T-helper 9 cell (primary cell): ENCODE measurements at places on chromosomes 6 and 20.

DNA sequence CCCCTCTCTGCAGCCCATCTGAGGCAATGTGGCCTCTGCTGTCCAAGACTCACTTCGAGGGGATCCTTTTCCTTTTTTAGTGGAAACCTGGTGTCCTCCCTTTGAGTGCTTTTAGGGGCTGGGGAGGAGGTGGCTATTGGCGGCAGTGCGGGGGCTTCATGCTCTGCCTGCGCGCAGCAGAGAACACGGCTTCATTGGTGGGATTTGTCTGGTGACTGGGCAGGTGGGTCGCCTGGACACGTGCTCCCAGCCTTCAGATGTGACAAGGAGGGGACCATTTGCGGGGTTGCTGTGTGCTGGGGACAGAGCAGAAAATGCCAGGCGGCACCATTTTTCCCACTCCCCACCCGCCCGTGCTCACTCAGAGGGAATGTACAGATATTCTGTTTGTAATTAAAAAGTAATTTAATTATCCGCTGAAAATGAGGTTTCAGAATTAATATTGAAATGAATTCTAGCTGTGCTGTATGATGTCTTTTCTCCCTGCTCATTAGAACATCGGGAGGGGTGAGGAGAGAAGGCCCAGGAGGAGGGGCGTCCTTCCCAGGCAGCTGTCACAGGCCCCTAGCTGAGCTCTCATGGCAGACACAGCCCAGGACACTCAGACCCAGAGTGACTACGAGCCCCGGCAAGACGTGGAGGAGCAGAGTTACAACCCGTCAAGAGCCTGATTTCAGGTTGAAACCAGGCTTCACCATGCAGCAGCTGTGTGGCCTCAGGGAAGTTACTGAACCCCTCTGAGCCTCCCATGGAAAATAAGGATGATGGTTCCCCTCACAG lies 417.2 kb upstream of the SULF2 start:
- DNase-seq = no peak

- no peak for DNase-seq
Measured at GRCh38 chr6:53703047-53703446, 37.5 kb upstream of the KLHL31 start.

- no peak for DNase-seq
Measured at GRCh38 chr6:49632727-49633126, 3.9 kb downstream of the RHAG start.

- DNase-seq = no peak
Measured at GRCh38 chr6:168616816-168617765, 176.1 kb downstream of the SMOC2 start.

DNA sequence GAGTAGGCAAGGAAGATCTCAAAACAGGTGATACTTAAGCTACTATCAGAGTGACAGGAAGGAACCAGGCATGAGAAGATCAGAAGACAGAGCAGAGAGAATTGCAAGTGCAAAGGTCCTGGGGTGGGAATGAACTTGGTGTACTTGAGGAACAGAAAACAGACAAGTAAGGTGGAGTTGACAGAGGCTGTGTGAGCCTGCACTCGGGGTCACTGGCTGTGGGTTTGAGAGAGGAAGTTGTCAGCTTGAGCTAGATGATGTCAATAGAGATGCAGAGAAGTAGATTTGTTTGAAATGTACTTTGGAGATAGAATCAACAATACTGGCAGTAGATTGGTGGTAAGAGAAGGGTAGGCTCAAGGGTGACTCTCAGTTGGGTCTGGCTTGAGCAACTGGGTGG lies 209.5 kb downstream of the CLIC5 start:
- no peak for DNase-seq

DNA sequence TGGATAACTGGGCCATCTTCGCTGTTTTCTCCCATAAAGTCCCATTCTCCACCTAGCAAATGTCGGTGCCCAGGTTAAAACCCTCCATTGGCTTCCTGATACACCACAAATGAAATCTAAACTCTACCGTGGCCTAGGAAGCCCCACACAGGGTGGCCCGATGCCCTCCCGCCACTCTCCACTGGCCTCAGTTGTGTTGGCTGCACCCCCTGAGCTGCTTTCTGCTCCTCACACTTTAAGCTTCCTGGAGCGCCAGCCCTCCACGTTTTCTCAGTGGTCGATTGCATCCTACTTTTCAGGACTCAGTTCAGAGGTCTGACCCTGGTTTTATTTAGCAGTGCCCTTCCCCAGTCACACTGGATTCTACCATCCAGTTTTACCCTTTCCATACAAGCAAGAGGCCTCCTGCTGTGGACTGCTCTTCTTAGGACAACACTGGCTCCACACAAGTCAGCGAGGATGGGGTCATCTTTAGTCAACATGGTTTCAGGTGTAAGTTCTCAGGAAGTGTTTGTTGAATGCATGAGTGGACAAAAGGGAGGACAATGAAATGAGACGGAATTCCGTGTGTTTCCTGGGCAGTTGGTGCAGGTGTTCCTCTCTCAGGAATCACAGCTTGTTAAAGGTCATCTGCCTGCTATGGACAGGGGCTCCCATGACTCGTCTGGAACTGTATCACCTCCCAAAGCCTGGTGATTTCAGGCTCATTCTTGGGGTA lies 124.1 kb downstream of the SULF2 start:
- no peak for DNase-seq

GRCh38 chr20:4490045-4490444 lies 231.7 kb upstream of the PRND start:
- DNase-seq = no peak

GRCh38 chr6:5813625-5814027 lies 193.1 kb downstream of the NRN1 start:
- no peak for DNase-seq

DNA sequence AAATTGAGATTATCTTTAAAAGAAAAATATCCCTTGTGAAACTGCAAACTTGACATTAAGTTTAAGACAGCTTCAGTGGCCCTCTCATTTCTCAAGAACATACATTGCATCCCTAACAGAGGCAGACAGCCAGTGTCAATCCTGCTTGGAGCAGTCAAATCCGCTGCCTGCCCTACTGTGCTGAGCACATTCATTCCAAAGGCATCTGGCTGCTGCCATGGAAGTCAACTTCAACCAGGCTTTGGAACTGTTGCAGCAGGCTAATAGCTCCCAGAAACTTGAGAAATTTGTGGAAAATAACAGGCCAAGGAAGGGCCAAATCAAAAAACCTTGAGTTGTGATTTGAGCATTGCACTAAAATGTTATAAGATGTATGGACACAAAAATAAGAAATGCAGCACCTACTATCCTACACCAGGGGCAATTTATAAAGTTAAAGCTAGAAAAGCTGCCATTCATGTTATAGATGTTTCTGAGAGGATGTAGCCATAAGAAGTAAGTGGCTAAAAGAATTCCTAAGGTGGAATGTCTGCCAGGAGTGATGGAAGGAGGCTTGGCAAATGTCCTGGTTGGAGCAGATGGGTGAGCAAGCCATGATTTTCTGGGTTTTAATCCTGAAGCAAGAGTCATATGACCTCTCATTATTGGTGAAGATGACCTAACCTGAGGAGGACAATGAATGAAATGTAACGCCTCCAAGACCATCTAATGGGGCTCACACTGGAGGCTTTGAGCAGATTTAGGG lies 31.4 kb upstream of the HAO1 start:
- DNase-seq = no peak

DNA sequence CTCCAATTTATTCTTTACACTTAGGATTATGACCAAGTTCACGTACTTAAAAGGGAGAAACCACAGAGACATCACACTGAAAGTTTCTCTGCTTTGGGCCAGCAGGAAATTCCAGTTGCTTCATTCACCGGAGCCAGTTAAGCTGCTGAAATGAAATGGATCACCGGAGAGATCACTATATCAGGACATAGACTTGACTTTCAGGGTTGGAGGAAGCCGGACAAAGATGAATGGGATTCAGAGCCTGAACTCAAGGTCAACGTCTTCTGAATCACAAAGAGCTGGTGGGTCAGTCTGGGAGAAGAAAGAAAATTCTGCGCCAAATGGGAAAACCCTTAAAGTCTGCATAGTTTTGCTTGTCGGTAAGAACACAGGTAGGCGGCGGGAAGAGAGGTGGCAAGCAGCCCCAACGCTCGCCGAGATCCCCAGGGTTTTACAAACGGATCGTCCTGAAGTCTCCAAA lies 81.9 kb upstream of the CCDC28A start:
- DNase-seq = no peak

GRCh38 chr6:33863084-33863483 lies 59.3 kb upstream of the MLN start:
- DNase-seq = no peak

GRCh38 chr6:53566755-53567154 lies 21.9 kb upstream of the GCLC start:
- no peak for DNase-seq

DNA sequence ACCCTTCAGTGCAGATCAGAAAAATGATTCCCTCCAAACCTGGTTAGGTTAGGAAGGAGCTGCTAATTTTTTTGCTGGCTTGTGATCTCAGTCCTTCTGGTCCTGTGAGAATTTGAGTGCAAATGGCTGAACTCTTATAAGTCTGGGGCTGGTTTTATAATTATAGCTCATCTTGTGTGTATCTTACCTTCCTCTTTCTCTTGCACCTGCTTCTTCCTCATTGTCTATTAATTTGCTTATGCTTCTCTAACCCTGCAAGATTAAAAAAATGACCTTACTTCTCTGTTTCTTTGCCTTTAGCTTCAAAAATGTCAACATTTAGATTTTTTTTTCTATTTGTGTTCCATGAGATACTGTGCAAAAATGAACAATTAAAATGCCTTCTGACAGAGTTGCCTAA lies 576.2 kb downstream of the DHX35 start:
- DNase-seq = no peak

DNA sequence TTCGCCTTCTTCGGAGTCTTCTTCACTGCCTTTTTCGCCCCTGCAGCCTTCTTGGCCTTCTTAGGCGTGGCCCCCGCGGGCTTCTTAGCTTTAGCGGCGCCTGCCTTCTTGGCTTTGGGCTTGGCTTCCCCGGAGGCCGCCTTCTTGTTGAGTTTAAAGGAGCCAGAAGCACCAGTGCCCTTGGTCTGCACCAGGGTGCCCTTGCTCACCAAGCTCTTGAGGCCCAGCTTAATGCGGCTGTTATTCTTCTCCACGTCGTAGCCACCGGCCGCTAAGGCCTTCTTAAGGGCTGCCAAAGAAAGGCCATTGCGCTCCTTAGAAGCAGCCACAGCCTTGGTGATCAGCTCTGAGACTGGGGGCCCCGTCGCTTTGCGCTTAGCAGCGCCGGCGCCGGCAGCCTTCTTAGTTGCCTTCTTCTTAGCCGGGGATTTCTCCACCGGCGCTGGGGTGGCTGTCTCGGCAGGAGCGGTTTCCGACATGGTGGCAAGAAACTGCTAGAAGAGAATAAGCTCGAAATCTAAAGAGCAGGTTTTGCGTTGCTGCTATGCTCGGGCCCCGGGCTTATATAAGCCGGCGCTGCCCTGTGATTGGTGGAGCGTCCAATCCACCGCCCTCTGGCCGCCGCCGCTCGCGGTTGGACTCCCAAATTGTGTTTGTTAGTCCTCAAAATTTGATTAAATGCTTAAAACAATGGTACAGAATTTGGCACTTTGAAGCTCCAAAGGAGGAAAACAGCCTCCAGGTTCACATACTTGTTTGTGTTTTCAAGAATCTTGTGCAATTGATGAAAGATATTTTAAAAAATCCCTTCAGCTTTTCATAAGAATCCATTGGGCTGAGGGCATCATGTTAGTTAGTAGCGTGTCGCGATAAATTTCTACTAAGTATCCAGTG lies 44.9 kb downstream of the OR2B2 start:
- DNase-seq = peak; percentile 52

- DNase-seq = no peak
Measured at GRCh38 chr6:7896465-7896987, 14.1 kb downstream of the TXNDC5 start.

GRCh38 chr6:20160541-20161283 lies 51.6 kb downstream of the MBOAT1 start:
- no peak for DNase-seq

DNA sequence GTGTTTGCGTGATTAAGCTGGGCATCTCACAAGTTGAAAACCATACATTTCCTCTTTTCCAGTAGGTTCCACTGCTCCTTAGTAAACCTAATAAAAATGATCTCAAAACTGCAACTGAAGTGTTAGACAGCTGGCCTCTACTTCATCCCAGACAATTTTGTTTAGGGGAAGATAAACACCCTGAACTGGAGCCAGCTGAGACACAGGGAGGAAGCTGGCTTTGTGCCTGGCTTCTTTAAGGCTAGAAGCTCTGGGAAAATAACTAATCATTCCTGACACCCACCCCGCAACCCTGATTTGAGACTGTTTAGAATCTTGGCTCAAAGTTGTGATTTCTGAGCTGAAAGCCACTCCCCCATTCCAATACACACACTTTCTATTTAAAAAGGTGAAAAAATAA lies 11.6 kb downstream of the PTPRT start:
- DNase-seq = no peak

GRCh38 chr6:166305562-166306117 lies 2.6 kb downstream of the PRR18 start:
- DNase-seq = no peak

DNA sequence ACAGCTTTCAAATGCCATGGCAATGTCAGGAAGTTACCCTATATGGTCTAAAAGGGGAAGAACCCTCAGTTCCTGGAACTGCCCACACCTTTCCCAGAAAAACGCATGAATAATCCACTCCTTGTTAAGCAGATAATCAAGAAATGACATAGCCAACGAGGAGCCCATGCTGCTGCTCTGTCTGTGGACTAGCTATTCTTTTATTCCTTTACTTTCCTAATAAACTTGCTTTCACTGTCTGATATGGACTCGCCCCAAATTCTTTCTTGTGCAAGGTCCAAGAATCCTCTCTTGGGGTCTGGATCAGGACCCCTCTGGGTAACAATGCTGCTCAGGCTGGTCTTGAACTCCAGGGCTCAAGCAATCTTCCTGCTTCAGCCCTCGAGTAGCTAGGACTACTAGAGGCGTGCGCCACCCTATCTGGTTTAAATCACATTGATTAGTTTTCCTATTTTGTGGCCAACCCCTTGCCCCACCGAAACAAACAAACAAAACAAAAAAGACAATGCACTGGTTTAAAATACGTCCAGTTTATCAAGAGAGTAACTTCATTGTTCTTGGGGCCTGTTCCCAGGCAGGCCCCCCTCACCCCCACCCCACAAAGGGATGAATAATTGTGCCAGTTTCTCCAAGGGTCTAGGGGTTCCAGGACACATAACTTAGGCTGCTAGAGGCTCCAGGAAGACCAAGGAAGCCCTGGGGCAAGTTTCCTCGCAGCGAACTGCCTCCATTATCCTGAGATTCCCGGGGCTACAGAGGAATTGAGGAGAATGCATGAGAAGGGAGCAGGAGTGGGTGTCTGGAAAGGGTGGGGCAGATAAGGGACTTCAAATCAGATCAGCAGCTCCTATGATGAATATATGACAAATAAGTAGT lies 10.1 kb upstream of the AKAP12 start:
- DNase-seq = no peak

DNA sequence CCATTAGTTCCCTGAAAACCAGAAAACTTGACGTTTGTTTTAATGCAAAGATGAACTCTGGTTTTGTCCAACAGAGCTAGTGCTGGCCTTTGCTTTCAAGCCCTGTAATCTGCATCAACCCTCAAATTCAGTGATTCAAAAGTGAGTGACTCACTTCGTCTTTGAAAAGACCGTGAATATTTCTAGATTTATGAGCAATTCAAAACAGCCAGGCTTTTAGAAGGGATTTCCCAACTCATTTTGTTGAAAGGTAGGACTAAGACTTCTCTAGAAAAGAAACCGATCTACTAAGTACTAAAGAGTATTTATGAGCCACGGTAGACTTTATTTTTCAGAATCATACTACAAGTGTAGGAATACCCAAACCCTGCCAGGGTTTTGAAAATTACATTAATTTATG lies 121.5 kb downstream of the UST start:
- DNase-seq = no peak
